SHP77 treated with DMSO at 0.1 percent for 48 hours (cell line): ENCODE measurements at places on chromosomes 5 and 9.

GRCh38 chr5:11852717-11853087 is 51.5 kb downstream of the CTNND2 start:
- DNase-seq = no peak

DNA sequence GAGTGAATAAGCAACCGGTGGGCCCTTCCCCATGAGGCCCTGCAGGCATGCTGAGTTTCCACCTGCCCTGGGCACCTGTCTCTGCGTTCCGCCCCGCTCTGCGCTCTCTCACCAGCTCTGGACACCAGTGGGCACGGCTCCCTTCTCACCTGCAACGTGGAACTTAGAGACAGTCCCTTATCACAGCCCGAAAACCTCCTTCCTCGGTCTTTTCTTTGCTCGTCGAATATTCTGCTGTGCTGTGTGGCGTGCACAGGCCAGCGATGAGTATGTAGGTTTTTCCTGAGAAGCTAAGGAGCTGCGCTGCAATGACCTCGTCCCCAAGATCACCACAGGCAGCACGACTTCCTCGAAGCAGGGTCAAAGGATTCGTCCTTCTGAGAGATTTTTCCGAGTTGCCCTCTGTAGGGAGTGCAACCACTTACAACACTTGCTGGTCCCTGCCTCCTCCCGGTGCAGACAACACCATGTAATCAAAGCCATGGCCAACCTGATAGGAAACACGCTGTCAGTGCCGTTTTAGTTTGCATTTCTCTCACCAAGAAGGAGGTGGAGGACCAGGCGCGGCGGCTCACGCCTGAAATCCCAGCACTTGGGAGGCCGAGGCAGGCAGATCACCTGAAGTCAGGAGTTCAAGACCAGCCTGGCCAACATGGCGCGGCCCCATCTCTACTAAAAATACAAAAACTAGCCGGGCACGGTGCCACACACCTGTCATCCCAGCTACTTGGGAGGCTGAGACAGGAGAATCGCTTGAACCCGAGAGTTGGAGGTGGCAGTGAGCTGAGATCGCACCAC is 27.2 kb upstream of the NOTCH1 start:
- no peak for DNase-seq

DNA sequence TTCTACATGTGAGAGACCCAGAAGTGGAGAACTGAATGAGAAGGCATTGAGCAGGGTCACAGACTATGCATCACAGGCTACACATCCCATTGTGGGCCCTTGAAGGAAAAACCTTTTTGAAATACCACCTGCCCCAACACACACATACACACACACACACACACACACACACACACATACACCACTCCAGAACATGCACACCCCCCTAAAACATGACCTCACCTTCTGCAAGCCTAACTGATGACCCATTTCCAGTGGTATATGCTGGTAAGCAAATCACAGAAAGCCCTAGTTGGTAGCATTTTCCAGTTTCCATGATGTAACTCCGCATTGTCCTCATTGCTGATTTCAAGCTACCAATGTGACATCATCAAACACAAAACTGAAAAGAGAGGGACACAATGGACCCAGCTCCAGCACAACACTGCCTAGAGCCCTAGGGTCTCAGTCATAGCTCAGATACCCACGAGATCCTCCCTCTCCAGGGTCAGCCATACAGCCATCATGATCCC is 36.4 kb downstream of the THBS4 start:
- DNase-seq = no peak

DNA sequence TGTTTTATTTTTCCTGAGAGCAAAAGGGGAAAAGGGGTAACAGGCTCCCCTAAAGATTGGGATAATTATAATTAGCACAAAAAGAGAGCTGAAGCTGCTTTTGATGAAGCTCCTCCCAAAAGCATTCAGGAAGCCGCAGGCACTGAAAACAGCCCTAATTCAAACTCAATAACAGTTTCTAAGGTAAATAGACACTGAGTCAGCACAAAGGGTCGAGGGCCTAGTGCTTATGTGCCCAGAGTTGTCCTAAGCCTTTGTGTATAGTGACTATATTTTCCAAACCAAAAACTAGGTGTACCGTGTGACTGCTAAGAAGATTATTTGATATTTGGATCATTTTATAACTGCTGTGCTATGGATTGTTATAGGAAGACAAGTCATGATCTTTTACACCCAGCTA is 67.7 kb downstream of the HMHB1 start:
- DNase-seq = no peak

- no peak for DNase-seq
These were observed 276.9 kb downstream of the OSTF1 start for GRCh38 chr9:75365196-75365595.

- DNase-seq = no peak
These were observed 20.7 kb upstream of the CTSV start for GRCh38 chr9:97059626-97060025.

GRCh38 chr5:172110921-172111851 is 76.8 kb downstream of the STK10 start:
- DNase-seq = no peak

DNA sequence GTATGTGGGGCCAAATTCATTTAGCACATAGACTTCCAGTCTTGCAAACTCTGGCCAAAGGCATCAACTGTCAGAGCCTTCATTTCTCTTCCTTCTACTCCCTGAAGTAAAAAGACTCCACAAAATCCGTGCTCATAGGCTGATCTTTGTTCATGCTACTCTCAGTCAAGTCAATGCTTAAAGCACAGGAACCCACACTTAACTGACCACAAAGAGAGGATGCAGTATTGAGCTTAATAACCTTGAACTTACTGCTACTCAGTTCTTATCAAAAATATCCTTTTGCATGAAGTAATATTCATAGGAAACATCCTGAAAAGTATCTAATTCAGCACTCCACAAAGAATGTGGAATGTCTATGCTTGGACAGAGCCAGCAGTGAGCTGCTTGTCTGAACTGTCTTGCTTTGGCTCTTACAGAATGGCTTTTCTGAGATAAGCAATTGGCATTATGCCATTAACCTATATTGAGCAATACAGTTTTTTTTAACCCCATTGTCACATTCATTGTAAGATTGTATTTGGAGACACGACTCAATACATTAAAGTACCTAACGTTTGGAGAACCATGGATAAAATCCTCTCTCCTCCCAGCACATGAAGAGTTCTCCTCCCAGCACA is 21.7 kb downstream of the LPAR1 start:
- no peak for DNase-seq

GRCh38 chr5:6333182-6333905 is 45.0 kb downstream of the MED10 start:
- DNase-seq = no peak

- no peak for DNase-seq
These were observed 35.3 kb upstream of the SMIM23 start for GRCh38 chr5:171750311-171750788.

- DNase-seq = no peak
These were observed 254.0 kb upstream of the GAS1 start for GRCh38 chr9:87201351-87201751.

DNA sequence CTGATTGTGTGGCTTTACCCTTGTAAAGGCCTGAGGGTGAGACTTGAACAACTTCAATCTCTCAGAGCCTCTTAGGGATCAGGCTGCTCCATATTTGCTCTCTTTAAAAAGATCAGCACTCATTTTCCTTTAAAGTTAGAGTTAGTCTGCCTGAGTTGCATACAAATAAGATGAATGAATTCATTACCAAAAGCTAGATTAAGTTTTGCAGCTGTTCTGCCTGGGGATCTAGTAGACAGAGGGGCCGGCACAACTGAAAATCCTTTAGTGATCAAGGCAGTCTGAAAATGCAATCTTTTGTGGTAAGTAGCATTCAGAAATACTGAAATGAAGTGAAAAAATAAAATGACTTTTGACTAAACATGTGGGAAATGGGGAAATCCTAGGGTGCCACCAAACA is 264.0 kb downstream of the MAN2A1 start:
- no peak for DNase-seq

DNA sequence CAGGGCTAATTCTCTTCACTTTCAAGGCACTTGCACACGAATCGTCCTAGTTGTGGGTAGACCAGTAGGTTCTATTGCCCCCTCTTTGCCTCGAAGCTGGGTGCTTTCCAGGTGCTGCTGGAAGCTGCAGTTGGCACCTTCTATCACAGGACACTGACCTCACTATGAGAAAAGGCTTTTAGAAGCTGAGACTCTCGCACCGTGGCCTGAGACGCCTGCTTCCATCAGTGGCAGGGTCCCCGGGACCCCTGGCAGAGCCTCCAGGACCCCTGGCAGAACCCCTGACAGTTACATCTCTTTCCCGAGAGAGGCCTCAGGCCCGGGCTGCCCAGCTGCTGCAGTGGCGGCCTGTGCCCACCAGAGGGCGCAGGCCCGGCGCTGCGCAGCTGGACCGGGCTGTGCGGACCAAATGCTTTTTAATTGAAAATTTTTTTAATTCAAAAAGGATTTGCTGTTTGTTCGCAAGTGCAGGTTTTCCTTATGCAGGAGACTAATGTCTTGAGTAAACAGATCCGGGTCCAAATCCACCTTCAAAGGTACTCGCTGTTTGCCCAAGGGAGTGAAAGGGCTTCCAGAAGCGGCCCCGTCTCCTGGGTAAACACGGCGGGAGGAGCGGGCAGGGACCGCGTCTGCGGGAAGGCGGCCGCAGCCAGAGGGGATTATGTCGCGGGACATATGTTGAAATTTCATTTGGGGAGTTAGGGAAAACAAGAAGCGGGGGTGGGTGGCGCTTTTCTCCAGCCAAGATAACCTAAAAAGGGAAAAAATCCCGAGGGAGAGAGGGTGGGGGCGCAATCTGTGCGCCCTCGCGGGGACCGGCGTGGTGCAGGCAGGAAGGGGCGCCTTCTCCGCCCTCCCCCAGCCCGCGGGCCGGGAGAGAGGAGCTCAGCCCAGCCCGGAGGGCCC is 114.5 kb upstream of the LMX1B start:
- DNase-seq = no peak
